ENCODE measurements at places on chromosomes 7 and 10.

GRCh38 chr10:87750817-87751216 is 67.2 kb downstream of the ATAD1 start:
- DNase-seq = no peak

DNA sequence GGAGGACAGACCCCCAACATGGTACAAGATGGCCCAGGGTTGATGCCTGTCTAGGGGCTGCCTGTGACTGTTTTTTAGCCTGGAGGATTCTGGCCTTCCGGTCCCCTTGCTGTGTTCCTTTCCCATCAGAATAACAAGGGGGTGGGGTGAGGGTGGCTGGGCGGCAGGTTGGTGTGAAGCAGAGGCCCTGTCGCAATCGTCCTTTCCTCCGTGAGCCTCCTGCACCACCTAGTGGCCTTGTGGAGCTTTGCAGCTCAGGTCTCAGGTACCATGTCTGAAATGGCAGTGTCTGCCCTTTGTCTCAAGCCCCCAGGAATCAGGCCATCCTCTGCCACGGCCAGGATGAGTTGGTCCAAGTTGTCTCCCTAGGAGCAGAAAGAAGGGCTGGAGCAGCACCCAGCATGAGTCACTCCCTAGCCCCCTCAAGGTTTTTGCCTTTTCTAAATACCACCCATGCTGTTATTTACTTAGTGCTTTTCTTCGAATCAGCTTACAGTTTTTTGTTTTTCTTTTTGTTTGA is 24.2 kb downstream of the TACR2 start:
- peak; percentile 66 for DNase-seq

DNA sequence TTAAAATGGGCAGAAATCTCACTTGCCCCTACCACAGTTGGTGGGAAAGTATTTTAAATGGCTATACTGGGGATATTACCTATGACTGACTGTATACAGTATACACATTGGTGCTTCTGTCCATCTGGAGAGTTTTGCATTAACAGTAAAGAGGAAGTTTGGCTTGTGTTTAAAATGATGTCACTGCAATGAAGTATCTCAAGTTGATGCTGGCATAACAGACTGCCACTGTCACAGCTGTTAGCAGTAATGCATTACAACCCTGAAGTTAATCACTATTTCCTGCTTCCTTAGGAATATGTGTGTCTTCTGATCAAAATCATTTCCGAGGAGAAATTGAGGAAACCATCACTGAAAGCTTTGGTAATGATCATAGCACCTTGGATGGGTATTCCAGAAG is 1.9 kb downstream of the DKK1 start:
- DNase-seq = no peak

- no peak for DNase-seq
Measured at GRCh38 chr10:9339716-9340115, 1285.2 kb downstream of the GATA3 start.

DNA sequence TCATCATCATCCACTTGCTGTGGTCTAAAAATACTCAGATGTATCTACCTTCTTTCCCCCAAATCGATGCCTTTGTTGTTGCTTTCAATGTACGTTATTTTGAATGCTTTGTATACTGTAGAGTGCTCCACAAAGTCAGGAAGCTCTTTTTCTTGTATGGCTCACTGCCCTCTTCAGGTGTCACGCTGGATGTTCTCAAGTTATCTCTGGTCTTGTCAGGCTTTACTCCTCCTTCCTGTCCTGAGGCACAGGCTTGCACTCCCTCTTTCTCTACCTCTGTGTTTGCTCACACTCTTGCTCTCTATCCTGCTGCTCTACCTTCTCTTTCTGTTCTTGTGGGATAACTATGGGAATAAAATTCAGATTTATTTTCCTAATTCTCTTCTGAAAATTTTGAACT is 381.3 kb downstream of the NRG3 start:
- DNase-seq = no peak

- DNase-seq = peak; percentile 11
Measured at GRCh38 chr7:148698007-148698396, 701 bp upstream of the CUL1 start.

- no peak for DNase-seq
Measured at GRCh38 chr7:27088002-27088922, 7.5 kb downstream of the HOXA1 start.

Data from T-helper 2 cell (primary cell).